ENCODE measurements at places on chromosomes 4 and X. TPM values are rescaled to one million over a fixed set of nuclear protein-coding genes. Genes with fewer than 3 reads are reported as not detected.

DNA sequence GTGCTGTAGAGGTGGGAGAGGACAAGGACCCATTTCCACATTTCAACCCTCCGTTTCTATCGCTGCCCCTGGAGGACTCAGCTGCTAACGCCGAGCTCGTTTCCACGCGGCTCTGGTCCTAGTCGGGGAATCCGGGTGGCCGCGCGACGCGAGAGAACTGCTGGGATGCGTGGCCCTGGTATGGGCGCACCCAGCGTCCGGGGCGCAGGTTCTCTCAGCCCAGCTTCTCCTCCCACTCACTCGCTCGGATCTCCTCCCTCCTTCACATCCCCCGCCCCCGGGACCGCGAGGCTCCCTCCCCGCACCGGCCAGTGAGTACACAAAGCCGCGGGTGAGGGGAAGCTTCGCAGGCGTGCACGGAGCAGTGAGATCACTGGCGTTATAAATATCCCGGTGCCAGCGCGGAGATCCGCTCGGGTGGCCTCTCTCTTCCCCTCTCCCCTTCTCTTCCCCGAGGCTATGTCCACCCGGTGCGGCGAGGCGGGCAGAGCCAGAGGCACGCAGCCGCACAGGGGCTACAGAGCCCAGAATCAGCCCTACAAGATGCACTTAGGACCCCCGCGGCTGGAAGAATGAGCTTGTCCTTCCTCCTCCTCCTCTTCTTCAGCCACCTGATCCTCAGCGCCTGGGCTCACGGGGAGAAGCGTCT lies at the start of gene FGF5:
Gene FGF5, plus strand, starts transcription at position 412 of the 649 bp plus-strand sequence. Its CDS starts 161 bp downstream, at position 573.
- DNase-seq, result peak; percentile 45

DNA sequence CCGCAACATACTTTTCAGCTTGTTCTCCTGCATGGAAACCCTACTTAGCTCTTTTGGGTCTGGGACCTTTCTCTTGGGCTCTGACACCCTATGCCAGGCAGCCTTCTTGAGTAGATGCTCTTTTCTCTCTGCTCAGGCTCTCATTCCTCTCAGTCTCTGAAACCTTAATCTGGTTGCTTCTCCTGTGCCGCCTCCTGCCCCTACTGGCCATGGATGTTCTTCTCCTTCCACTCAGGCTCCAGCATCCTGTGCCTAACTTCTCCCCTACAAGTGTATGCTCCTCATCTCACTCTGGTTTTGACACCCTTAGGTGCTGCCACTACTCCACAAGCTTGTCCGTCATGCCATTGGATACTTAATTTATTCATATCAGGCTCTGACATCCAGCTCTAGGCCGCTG lies 15.2 kb downstream of the BLTP1 start:
- DNase-seq, result no peak

DNA sequence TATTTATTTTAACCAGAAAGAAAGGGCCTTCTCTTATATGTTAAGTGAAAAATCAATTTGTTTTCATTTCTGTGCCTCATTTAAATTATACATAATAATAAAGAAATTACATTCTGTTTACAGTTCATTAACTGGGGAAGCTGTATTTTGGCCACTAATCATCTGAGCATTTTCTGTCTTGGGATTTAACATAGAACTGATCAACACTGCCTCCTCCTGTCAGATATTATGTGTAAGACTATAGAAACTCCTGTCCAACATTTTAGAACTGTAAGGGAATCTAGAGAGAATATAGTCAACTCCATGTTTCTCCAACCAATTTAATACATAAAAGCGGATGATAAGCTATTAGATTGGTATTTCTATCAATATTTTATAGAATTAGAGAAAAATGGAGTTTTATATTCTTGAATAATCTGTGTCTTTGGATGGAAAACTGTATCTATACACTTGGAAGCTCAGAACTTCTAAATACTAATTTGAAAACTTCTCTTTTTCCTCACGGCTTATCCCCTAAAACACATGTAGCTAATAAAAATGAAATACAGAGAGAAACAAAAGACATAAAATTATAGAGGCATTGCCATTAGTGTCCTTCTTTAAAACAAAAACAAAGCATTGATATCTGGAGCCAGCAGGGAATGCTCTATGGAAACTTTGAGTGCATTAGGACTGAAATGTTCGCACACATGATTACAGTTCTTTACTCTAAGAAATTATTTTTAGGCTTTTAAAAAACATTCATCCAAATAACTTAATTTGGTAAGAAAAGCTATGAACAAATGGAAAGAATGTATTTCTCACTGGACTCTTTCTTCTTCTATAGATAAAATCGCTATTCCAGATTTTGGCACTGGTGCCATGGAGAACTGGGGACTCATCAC lies 33.1 kb downstream of the ENPEP start:
- DNase-seq, result no peak

- DNase-seq, result no peak
These were observed 164.6 kb upstream of the BCOR start for GRCh38 chrX:40262157-40263013.

DNA sequence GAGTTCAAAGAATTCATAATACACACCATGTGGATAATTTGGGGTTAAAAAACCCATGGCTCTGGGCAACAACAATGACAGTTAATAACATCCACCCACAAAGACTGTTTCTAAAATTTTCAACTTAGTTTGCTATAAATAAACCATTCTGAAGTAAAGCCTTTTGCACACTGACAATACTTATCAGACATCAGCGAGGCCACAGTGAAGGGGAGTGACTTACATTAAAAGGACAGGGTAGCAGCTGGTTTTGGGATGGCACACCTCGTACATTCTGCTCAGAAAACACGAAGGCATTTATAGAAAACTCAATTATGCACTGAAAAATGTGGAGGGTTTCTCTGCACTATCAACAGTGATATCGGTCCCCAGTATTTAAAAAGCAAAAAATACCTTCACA lies 4.9 kb upstream of the ASB11 start:
- no peak for DNase-seq

DNA sequence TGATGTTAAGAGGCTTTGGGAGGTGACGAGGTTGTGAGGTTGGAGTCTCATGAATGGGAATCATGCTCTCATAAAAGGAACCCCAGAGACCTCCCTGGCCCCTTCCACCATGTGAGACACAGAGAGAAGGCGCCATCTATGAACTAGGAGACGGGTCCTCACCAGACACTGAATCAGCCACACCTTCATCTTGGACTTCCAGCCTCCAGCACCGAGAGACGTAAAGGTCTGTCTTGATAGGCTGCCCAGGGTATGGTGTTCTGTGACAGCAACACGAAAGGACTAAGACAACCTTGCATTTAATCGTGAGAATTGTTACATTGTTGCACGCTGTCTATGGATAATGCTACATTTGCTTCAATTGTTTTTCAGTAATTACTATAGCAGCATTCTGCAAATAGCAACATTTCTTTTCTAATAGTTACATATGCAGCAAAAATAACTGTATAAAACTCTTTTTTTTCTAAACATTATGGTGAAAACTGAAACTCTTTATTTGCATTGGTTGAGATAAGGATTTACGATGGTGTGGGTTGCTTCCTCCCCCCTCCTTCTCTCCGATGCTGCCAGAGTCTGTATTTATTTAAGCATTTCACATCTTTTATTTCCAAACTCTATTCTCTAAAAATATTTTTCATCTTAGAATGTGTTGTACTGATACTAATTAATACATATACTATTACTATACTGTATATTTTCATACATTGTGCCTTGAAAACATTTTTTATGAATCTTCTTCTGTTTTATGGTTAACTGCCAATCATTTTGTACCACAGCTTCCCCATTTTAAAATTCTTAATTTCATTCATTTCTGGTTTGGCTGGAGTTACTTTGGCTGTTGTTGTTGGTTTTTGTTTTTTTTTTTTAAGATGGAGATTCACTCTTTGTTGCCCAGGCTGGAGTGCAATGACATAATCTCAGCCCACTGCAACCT lies 26.4 kb upstream of the AKAP17A start:
- DNase-seq, result no peak

DNA sequence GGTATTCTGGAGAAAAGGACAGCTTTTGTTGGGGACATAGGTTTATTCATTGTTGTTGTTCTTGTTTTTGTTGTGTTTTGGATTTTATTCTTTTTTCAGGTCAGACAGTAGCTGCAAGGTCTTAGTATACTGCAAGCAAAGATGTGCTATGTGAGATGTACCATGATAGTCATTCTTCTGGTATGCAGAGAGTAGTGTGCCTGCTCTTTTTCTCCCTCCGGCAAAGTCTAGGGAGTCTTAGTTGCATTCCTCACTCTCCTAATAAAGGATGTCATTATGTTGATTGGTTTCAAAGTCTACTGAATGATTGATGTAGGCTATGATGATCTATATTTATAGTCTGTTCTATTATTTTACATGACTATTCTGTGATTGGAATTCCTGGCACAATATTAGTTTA lies 119.9 kb upstream of the POF1B start:
- no peak for DNase-seq

GRCh38 chr4:150001815-150002214 lies 76.4 kb upstream of the DCLK2 start:
- no peak for DNase-seq

DNA sequence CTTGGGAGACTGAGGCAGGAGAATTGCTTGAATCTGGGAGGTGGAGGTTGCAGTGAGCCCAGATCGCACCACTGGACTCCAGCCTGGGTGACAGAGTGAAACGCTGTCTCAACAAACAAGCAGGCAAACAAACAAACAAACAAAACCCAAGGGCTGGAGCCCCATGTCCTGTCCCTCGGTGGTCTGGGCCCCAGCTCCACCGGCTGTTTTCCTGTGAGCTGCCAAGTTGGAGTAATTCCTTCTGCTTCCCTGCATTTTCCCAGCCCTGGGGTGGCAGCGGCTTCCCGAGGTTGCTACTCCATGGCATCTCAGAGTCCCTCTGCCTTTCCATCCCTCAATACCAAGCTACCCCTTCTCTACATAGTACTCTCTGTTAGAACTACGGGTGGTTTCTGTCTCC lies 43.2 kb downstream of the RGS12 start:
- DNase-seq, result no peak

- DNase-seq, result no peak
These were observed 64.3 kb downstream of the BEX3 start for GRCh38 chrX:103440621-103441020.

Gene CXorf49B
- not detected for total RNA-seq

Gene HMX1
- not detected for total RNA-seq

Gene SHROOM4
- total RNA-seq, result not detected

Gene ANXA10
- not detected for total RNA-seq
